ENCODE measurements at places on chromosomes 4 and X. TPM values are rescaled to one million over a fixed set of nuclear protein-coding genes. Genes with fewer than 3 reads are reported as not detected.
A peak's percentile ranks its signal among the peaks of the same experiment; 100 is the strongest.

DNA sequence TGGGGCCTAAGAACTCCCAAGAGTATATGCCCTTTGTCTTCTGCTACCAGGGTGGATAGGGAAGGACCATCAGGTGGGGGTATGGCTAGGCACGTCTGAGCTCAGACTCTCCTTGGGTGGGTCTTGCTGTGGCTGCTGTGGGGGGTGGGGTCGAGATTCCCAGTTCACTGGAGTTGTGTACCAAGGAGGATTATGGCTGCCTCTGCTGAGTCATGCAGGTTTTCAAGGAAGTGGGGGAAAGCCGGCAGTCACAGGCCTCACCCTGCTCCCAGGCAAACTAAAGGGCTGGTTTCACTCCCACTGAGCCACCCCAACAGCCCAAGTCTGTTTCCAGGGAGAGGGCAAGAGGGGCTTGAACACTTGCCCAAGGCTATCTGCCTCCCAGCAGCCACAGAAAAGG lies 249.7 kb downstream of the NR3C2 start:
- no peak overlapping the region for H3K27ac ChIP-seq
- DNase-seq: peak; percentile 41
- no peaks in the 10 kb centered on the region for H3K27me3 ChIP-seq
- no peaks in the 10 kb centered on the region for H3K4me1 ChIP-seq
- no peaks in the 10 kb centered on the region for H3K36me3 ChIP-seq

- H3K27me3 ChIP-seq: no peaks in the 10 kb centered on the region
- H3K4me1 ChIP-seq: no peaks in the 10 kb centered on the region
- no peaks in the 10 kb centered on the region for H3K36me3 ChIP-seq
- no peak overlapping the region for H3K4me3 ChIP-seq
Observed at GRCh38 chr4:105414316-105414715, 59.5 kb downstream of the PPA2 start.

Gene FHDC1
- total RNA-seq: 4.6 TPM

GRCh38 chr4:156970501-156971164 lies 966 bp downstream of the PDGFC start:
- DNase-seq: peak; percentile 61
- peak overlapping the region; percentile 85 for H3K27ac ChIP-seq
- H3K36me3 ChIP-seq: no peaks in the 10 kb centered on the region
- H3K4me1 ChIP-seq: peaks cover 5% of the 10 kb centered on the region

GRCh38 chr4:54082168-54082567 lies 17.8 kb upstream of the CHIC2 start:
- H3K27me3 ChIP-seq: peaks cover 13% of the 10 kb centered on the region
- H3K4me3 ChIP-seq: no peak overlapping the region
- peaks cover 7% of the 10 kb centered on the region for H3K4me1 ChIP-seq
- no peak overlapping the region for H3K27ac ChIP-seq
- DNase-seq: peak; percentile 57

- H3K36me3 ChIP-seq: no peaks in the 10 kb centered on the region
- no peak overlapping the region for H3K4me3 ChIP-seq
- H3K4me1 ChIP-seq: no peaks in the 10 kb centered on the region
- H3K27me3 ChIP-seq: peaks cover 4% of the 10 kb centered on the region
- DNase-seq: peak; percentile 2
- no peak overlapping the region for H3K27ac ChIP-seq
Observed at GRCh38 chr4:8836664-8837171, 34.9 kb downstream of the HMX1 start.

Gene ZBTB33
- 5.6 TPM for total RNA-seq

GRCh38 chr4:128951316-128951715 lies 141.8 kb downstream of the JADE1 start:
- no peak overlapping the region for H3K4me3 ChIP-seq
- H3K4me1 ChIP-seq: no peaks in the 10 kb centered on the region
- no peak overlapping the region for H3K27ac ChIP-seq
- DNase-seq: no peak
- H3K36me3 ChIP-seq: no peaks in the 10 kb centered on the region

Gene BMX
- total RNA-seq: 1.1 TPM

Gene NCAPG
- 3.2 TPM for total RNA-seq

GRCh38 chr4:55014876-55015275 lies 110.5 kb downstream of the KDR start:
- H3K27me3 ChIP-seq: no peaks in the 10 kb centered on the region
- H3K4me1 ChIP-seq: no peaks in the 10 kb centered on the region
- DNase-seq: no peak
- H3K4me3 ChIP-seq: no peak overlapping the region
- no peak overlapping the region for H3K27ac ChIP-seq

- H3K27ac ChIP-seq: no peak overlapping the region
- no peaks in the 10 kb centered on the region for H3K27me3 ChIP-seq
- no peak for DNase-seq
- H3K4me3 ChIP-seq: no peak overlapping the region
- no peaks in the 10 kb centered on the region for H3K4me1 ChIP-seq
Observed at GRCh38 chrX:54715621-54716020, 82.4 kb downstream of the ITIH6 start.

DNA sequence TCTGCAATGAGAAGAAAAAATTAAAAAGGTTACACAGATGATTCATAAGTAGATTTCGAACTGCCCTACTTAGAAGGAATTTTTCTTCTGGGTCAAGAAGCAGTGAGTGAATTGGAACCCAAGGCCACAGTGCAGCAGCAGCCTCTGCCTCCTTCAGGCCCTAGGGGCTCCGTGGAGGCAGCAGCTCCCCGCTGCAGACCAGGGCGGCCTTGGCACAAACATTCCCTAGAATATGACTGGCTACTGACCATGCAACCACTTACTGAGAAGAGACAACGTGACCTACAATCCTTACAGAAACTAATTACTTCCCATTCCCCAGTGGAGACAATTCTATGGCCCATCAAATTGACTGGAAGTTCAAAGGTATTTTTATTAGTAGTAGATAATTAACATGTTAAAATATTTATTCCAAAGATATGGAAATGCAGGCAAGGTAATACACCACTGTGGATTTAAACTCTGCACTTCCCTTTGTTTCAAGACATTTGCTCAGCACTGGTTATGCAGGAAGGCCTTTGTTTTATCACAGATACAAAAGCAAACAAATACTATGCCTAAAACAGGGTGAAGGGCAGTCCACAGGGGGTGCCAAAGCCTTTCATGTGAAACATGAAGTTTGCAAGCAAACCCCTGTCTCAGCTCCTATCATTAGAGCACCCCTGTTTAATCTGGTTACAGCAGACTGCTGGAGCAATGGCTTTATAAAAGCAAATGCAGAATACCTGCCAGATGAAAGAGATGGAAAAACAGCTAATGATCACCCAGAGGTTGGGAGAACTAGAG lies 59.2 kb downstream of the PCDH19 start:
- H3K4me3 ChIP-seq: no peak overlapping the region
- no peaks in the 10 kb centered on the region for H3K4me1 ChIP-seq
- no peaks in the 10 kb centered on the region for H3K27me3 ChIP-seq
- DNase-seq: no peak
- H3K36me3 ChIP-seq: no peaks in the 10 kb centered on the region

DNA sequence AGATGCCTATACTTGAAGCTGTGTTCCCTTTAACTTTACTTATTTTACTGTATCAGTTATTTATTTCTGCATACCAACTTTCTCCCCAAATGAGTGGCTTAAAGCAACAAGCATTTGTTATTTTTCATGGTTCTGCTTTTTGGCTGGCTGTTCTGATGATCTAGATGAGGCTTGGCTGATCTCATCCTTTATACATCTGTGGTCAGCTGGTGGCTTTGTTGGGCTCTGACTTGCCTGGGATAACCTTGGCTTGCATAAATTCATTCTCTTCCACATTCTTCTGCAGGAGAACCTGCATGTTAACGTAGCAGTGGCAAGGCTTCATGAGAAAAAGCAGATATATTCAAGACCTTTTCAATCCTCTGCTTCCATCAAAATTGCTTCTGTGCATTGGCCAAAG lies 1317.6 kb downstream of the ADGRL3 start:
- H3K4me1 ChIP-seq: no peaks in the 10 kb centered on the region
- H3K27me3 ChIP-seq: no peaks in the 10 kb centered on the region
- DNase-seq: no peak
- no peak overlapping the region for H3K27ac ChIP-seq
- H3K4me3 ChIP-seq: no peak overlapping the region
- H3K36me3 ChIP-seq: no peaks in the 10 kb centered on the region

Gene KLHL2
- 19.8 TPM for total RNA-seq

DNA sequence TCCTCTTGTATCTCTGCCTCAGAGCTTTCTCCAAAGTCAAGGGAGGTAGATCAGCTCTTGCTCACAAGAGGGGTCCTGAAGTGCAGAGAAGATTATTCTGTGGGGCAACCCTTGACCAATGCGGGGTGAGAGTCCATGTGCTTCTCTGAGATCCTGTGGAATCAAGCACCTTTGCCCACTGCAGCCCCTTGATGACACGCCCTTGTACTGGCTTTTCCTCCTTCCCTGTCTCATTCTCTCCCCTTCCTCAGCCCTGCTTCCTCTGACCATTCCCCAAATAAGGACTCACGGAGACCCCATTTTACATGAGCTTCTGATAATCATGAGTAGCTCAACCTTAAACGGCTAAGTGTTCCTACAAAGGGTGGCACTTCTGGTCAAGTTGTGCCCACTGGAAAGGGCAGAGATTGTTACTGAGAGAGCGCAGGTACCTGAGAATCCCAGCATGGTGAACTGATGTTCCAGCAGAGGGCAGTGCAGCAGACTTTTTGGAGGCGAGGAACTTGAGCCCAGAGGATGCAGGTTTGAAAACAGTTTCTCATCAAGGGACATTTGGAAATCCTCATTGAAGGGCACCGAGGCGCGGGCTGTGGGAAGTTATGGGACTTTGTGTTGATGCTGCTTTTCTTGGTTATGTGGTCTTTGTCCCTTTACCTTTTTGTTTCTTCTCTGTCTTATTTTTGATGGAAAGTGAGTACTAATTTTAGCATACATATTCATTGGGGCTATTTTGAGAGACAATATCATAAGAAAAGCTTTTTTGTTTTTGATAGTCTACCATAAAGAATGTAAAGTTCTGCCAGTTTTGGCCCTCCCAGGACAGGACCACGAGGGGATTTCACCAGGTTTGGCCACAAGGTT lies 201.3 kb downstream of the RBM46 start:
- DNase-seq: peak; percentile 56
- no peak overlapping the region for H3K27ac ChIP-seq
- H3K4me1 ChIP-seq: no peaks in the 10 kb centered on the region
- no peak overlapping the region for H3K4me3 ChIP-seq
- H3K36me3 ChIP-seq: no peaks in the 10 kb centered on the region

Gene MTMR8
- total RNA-seq: 15.3 TPM

DNA sequence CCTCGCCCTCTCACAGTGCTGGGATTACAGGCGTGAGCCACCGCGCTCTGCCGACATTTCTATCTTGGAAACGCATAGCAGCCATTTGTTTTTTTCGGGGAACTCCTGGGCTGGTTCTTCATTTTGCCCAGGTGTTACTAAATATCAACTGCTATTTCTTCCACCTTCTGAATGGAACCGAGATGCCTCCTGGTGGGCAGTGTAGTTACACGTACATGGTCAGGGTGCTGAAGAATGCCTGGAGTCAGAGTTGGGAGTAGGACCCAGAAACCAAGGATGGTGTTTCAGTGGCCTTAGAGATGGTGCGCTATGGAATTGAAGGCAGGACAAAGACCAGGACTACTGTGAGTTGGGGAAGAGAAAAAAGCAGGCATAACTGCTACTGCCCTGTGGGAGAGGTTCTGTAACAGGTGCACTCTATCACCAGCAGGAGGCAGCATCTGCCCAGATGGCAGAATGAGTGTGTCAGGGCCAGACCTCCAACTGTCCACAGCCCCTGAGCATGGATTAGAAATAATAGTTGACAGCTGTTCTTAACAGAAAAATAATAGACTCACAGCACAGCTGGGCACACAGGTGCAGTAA lies 81.7 kb downstream of the ZC4H2 start:
- H3K36me3 ChIP-seq: no peaks in the 10 kb centered on the region
- no peaks in the 10 kb centered on the region for H3K27me3 ChIP-seq
- H3K27ac ChIP-seq: no peak overlapping the region
- peak; percentile 51 for DNase-seq

DNA sequence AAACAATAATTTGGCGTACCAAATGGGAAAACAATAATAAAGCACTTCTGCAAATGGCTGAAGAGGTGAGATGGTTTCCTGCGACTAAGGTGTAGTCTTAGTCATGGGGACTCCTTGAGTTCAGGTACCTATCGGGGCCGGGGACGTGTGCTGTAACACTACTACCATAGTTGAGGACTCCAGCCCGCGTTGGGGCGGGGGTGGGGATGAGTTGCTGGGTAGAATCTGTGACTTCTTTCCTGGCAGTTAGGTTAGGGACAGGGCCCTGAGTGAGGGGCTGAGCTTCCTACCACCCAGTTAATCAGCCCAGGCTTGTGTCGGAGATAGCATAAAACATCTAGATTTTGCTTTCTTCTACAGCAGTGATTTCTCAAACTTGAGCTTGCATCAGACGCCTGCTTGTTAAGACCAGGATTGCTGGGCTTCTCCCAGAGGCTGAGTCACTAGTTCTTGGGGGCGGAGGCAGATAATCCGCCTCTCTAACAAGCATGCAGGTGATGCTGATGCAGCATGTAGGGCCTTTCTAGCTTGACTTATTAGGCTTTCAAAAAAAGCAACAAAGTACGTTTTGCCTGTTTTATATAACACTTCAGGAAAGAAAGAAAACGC lies 30.2 kb downstream of the RBBP7 start:
- no peaks in the 10 kb centered on the region for H3K27me3 ChIP-seq
- no peak for DNase-seq
- H3K27ac ChIP-seq: peak overlapping the region; percentile 16
- H3K4me3 ChIP-seq: no peak overlapping the region
- no peaks in the 10 kb centered on the region for H3K4me1 ChIP-seq

- H3K27me3 ChIP-seq: no peaks in the 10 kb centered on the region
- H3K27ac ChIP-seq: no peak overlapping the region
- H3K36me3 ChIP-seq: no peaks in the 10 kb centered on the region
- no peak for DNase-seq
- no peaks in the 10 kb centered on the region for H3K4me1 ChIP-seq
Observed at GRCh38 chrX:20740443-20740842, 473.7 kb upstream of the RPS6KA3 start.

Gene ARHGAP4
- total RNA-seq: 49.6 TPM

Gene QRFPR
- total RNA-seq: not detected

DNA sequence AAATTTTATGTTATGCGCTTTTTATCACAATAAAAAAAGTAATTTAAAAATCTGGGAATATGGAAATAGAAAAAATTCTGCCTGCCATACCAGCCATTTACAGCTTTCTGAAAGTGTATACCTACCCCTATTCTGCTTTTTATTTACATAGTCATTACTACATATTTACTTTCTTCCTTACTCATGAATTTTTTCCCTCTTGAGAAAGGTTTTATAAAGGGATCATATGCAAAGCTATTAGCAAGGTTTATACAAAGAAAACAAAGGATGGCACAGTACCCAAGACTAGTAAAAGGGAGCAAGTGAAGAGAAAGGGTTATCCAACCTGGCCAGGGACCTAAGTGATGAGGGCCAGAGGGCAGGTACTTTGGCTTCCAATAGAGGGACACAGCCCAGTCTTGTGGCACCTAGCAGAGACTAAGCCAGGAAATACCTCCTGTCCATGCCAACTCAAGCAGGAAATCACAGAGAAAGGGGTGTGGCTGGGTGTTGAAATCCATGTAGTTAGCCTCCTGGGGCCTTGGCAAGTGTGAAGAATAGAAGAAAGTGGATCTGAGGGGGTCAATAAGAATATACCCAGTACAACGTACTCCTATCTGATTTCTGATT lies 207.3 kb upstream of the VEGFC start:
- no peak overlapping the region for H3K27ac ChIP-seq
- no peaks in the 10 kb centered on the region for H3K4me1 ChIP-seq
- no peaks in the 10 kb centered on the region for H3K27me3 ChIP-seq
- no peak for DNase-seq
- no peaks in the 10 kb centered on the region for H3K36me3 ChIP-seq
